Stimulated activated CD4-positive, alpha-beta T cell treated with anti-CD3 and anti-CD28 coated beads, Interleukin-15, amount 100 ng/mL, for 48 hours (primary cell): ENCODE measurements at places on chromosomes 12 and 14.

DNA sequence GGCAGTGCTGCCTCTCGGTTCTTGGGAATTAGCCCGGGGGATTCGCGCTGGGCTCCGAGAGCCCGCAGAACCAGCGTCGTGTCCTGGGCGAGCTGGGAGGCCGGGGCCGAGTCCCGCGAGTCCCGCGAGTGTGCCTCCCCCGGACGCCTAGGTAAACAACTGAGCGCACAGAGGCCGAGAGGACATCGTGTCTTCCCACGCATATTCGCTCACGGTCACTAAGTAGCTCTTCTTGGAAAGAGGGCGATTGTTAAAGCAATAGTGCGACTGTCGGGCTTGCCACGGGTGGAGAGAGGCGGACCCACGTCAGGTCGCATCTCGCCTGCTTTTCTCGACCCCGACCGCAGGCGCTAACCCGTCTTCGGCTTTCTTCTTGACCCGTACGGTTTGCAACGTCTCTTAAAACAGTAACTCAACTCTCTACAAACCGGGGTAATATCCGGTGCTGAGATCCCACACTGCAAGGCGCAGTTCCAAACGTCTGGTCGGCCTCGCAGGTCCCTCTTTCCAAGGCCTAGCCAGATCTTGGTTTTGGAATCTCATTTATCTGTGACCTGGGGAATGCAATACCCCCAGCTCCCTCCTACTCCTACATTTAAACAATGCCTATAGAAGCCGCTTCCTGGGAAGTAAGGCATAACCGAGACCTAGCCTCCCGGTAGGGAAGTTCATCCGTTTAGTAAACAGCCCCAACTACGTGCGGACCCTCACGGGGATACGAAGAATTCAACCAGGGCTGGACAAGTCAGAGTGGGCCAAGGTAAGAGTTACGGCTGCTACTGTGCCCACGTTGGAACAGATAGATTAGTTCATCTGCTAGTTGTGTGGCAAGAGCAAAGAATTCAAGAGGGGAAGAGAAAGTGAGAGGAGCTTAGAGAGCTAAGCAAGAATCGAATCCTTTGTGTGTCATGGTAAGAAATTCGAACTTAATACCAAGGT lies 736 bp upstream of the PHLDA1 start:
- peak; percentile 24 for DNase-seq

- no peak for DNase-seq
Measured at GRCh38 chr12:74541074-74541473, 3.4 kb downstream of the ATXN7L3B start.

DNA sequence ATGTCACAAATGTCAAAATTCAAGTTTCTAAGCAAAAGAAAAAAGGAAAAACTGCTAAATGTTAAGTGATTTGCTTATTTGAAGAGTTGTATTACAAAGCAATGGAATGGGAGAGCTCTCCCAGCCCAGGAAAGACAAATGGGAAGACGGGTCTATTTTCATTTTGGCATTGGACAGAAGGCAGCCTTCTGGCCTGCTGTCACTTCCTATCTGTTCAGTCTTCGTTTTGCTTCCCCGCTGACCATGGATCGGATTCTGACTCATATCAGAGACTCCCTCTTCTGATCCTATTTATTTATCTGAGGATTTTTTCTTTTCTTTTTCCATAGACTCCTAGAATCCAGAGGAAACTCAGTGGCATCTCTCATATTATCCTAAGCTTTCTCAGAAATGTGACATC lies 634.9 kb downstream of the DIO2 start:
- DNase-seq = no peak

- no peak for DNase-seq
Measured at GRCh38 chr12:12909995-12910420, 18.6 kb downstream of the GPRC5A start.

DNA sequence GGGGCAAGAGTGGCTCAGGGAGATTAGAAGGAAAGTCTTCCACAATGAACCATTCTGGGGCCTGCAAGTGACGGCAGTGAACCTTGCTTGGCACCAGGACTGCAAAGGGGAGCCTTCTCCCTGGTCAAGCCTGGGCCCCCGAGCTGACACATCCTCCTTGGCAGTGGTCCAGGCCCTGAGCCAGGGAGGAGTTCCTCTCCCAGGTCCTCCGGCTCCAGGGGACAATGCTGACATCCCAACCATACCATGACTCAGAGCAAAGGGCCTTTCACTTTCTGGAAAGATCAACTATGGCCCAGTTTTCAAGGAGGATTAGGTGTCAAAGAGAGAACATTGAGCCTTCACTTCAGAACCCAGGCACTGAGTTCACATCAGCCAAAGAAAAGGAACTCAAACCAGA lies 756.5 kb upstream of the TBX3 start:
- DNase-seq = no peak

DNA sequence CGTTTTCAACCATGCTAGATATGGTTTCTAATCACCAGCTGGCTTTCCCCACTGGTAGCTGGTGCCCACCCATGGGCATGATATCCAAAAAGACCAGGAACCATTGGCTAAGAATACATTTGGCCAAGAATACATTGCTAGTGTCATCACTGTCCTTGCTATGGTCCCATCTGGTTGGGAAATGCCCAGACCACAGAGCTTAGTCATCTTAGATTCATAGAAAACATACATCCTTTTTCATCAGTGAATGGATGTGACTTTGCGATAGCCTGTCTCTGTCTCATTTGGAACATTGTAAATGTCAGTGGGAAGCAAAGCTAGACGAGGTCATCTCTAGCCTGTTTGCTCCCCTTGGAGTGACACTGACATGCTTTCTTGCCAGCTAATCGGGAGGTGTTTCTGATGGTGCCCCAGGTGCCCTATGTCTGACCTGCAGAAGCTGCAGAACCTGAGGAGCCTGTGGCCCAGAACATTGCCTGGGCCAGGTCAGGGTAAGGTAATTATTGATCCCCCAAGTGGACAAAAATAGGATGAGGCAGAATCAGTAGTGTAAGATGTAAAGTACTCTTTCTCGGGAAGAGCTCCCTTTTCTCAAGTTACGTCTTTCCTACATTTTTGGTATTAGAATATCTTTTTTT lies 194.8 kb downstream of the SLC41A2 start:
- DNase-seq = no peak

GRCh38 chr12:99267038-99267437 lies 380.5 kb upstream of the GARIN6 start:
- no peak for DNase-seq

- no peak for DNase-seq
Measured at GRCh38 chr14:33737446-33737845, 213.4 kb downstream of the EGLN3 start.

DNA sequence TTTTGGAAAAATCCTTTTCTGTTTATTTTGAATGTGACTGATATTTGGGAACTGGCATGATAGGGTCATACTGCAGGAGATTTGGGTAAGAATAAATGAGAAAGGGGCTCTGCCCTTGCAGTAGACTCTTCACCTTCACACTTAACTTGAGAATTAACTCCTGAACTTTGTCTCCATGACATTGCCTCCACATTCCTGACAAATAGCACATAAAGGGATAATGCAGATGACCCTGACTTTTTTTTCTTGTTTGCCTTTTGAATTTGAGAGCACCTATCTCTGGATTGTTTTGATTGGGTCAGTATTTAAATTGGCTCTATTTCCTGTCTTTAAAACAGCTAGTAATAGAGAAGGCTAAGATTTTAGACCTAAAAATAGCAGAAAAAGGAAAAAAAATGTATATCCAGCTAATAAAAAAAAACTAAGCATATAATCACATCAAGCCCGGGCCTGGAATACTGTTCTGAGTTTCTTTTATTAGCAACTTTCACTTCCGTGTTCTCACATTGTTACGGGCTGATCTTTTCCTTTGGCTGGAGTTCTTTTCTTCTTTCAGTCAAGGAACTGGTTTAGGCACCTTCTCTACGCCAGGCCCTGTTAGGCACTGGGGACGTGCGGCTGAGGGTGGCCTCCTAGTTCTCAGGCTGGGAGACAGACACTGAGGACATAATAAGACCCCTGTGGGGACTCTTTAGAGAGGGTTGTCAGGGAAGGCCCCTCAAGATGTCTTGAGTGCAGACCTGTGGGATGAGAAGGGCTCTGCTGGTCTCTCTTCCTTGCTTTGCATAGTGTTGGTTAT lies 53.1 kb upstream of the GNPNAT1 start:
- DNase-seq = no peak

GRCh38 chr12:51590347-51591015 lies 552 bp upstream of the SCN8A start:
- DNase-seq = peak; percentile 73

DNA sequence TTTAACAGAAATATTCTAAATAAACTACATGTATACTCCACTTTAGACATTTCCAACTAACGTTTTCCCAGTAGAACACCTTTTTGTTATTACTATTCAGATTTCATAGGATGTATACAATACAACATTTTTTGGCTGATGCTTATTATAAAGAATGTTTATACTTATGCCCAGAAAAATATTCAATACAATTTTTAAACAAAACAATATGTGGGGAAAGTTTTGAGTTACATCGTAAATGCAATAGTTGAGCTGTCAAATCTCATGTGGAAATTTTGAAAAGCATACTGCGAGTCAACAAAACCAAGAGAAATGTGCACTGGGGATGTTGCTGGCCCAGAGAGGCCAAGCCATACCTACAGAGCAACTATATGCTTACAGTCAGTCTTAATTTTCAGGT lies 18.2 kb upstream of the MON2 start:
- no peak for DNase-seq

- DNase-seq = no peak
Measured at GRCh38 chr12:62916632-62917425, 18.1 kb downstream of the PPM1H start.

DNA sequence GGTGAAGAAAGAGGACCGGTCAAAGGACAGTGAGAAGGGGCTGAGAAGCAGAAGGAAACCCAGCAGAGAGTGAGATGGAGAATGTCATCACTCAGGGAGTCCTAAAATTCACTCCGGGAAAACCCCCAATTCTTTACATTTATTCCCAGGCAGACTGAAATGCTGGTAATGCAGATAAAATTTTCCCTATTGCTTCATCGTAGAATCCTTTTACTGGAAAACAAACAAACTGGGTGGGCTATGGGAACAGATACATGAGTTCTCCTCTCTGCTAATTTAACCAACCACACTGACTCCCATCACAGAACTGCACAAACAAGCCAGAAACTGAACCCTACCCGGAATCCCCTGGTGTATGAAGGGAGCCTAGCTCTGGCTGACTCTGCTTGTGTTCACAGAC lies 20.9 kb downstream of the HEBP1 start:
- no peak for DNase-seq

- no peak for DNase-seq
Measured at GRCh38 chr12:130097342-130097741, 64.9 kb upstream of the FZD10 start.

DNA sequence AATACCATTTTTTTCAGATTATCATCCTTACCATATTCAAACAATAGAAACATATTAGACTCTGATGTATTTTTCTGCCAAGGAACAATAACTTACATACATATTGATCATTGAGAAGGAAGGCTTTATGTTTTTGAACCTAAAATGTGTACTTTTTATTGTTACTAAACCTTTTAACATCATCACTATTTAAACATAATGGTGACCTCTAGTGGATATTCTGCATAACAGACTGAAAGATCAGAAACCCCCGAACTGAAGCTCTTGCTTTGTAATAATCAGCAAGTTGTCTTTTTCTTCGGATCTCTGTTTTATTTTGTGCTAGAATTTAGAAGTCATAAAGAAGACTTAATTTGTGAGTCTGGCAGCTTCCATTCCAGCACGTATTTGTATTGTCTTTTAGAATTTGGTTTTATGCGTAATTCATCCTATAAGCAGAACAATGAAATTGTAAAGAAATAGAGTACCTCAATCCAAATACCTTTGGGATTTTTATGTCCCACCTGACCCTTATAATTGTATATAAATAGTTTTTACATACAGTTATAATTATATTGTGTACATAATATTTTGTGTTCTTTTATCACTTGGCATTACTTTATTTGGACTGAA lies 125.9 kb upstream of the ATF1 start:
- DNase-seq = no peak

DNA sequence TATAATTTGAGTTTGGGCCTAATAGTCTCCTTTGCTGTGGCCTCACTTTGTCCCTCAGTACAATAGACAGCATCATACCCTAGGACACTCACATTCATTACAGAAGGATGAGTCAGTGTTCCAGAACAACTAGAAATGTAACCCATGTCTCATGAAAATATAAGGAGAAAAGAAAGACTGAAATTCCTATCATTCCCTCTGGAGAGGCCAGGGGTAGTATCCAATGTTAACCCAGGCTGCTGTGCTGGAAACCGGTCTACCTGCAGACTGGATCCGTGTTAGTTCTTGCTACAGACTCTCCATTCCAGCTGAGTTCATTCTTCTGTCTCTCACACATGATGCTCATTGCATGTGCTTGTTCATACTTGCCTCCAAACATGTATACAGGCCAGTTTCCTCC lies 75.8 kb upstream of the HOXC13 start:
- no peak for DNase-seq

GRCh38 chr14:54487771-54488170 lies 1.0 kb downstream of the GMFB start:
- no peak for DNase-seq
